ENCODE measurements at places on chromosomes 3 and 15.

GRCh38 chr15:69696946-69697345 lies 244.3 kb downstream of the RPLP1 start:
- DNase-seq: no peak

- DNase-seq: peak; percentile 37
These were observed 23.7 kb upstream of the TPRG1 start for GRCh38 chr3:189148081-189148507.

DNA sequence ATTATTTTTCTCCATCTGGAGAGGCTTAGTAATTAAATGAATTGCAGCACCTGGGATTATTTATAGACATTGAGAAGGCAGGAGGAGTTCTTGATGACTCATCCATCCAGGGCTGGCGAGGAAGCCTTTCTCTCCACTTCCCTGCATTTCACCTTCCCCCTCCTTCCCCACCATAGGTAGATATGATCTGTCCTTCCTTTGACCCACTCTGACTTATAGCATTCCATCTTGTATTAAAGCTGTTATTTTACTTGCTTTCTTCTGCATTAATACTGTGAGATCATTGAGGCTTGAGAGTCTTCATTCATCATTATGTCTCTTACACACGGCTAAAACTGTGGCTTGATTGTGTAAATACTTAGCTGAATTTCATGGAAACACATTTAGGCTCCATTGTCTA lies 288.8 kb downstream of the FEZF2 start:
- no peak for DNase-seq

DNA sequence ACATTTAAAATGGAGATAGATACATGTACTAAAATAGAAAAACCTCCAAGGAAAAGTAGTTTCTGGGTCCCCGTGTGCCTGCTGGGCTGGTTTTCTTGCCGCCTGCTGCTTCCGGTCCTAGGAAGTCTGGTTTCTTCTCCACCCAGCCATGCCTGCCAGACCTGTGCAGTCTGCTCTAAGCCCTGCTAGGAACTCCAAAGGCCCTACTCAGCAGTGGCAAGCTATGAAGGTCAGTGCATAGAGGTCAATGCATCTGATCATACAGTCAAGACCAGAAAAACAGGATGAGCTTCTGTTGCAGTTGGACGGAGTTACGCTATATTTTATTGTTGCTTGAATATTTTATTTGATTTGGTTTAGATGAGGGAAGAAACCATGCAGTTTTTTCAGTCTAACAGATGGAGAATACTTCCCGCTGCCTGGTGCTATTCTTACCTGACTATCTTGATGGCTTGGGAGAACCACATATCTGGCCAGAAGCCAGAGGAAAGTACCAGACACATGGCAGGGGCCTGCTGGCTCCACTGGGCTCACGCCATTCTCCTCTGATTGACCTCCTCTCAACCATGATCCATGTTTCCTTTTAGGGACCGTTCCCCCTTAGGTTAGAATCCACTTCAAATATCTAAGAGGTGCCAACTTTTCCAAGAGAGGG lies 226.8 kb upstream of the ST8SIA2 start:
- DNase-seq: no peak

GRCh38 chr3:10334459-10334858 lies 13.5 kb upstream of the SEC13 start:
- no peak for DNase-seq

All from activated CD4-positive, CD25-positive, alpha-beta regulatory T cell (primary cell).